ENCODE measurements at places on chromosomes 7 and 10.

GRCh38 chr7:79782906-79783305, 329.4 kb upstream of the MAGI2 start:
- no peak for DNase-seq

- DNase-seq: no peak
These were observed 507.5 kb upstream of the SORCS1 start for GRCh38 chr10:107671960-107672359.

DNA sequence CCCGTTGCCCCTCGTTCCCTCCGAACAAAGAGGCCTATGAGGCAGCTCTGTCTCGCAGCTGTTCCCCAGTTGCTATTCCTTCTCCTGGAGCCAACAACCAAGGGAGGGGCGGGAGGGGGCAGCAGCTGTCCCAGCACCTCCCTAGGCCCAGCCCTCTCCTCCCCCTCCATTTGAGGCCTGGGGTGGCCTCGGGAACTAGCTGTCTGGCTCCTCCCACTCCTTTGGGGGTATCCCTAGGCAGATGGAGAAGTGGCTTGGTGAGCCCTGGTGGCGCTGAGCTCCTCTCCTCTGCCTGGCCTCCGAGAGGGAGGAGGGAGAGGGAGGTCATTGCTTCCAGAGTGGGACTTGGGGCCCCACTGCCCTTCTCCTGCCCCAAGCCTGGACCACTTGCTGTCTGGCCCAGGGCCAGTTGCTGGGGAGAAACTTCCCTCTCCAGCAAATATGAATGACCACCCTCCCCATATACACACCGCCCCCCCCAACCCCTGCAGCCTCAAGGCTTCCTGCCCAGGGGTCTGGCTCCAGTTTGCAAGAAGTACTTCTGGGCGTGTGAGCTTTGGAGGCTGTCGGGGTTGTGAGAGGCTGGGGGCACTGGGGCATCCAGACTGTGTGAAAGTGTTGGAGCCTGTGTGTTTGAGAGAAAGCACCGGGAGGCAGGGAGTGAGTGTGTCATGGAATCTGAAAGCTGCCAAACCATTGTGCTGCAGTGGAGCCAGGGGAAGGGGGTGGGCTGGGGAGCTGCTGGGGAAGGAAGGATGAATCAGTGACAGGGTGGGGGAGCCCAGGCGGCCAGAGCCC, 3.1 kb downstream of the FLNC start:
- DNase-seq: peak; percentile 44

DNA sequence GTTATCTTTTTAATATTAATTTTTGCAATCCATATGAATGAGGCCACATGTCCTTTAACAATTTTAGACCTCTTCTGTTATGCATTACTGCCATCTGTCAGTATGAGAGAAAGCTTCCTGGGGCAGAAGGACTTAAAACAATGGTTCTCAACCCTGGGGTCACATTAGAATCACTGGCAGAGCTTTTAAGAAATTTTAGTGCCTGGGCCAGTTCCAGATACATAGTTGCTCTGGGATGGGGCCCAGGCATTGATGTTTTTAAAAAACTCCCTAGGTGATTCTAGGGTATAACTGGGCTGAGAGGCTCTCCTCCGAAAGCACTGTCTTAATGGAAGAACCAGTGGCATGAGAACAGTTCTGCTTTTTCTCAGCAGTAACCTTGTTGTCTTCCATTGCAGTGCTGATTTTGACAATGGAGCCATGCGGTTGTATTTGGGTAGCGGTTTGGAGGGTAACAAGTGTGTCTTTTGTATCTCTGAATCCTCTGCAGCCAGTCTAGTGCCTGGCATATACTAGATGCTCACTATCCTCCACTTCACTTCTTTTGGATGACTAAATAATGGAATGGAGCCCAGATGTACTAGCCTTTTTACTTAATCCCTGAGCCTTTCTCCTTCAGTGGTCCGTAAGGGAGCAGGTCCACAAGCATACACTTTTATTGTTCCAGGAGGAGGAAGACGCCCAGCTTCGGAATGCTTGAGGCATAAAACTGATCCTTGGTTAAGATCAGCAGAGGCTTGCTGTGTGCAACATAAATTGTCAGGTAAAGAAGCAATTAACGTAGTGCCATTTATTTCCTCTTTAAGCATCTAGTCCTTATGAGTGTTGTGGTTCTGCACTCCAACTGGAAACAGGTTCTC, 227.1 kb downstream of the AUTS2 start:
- DNase-seq: no peak

DNA sequence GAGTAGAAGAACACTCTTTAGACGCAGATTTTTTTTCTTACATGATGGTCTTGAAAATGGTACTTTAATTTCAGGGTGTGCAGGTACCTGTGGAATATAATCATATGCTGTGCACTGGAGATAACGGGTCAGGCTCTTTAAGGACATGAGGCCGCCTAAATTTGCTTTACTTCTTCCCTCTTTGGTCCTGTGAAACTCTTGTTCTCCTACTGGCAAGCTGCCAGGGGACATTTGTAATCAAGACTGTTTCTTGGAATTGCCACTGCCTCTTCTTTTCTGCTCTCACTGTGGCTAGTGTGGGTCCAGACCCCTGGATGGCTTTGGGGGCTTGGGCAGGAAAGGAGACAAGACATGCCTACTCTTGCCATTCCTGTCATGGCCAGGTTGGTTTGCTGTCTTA, 146.0 kb downstream of the SND1 start:
- DNase-seq: no peak
